ENCODE measurements at places on chromosomes 7 and 10.

GRCh38 chr7:37007268-37007667, 283.0 kb upstream of the AOAH start:
- DNase-seq = no peak

- no peak for DNase-seq
These were observed 30.2 kb upstream of the EZH2 start for GRCh38 chr7:148914208-148914777.

GRCh38 chr7:137682596-137682995, 164.2 kb downstream of the DGKI start:
- no peak for DNase-seq

GRCh38 chr10:27496137-27496536, 8.0 kb upstream of the RAB18 start:
- no peak for DNase-seq

DNA sequence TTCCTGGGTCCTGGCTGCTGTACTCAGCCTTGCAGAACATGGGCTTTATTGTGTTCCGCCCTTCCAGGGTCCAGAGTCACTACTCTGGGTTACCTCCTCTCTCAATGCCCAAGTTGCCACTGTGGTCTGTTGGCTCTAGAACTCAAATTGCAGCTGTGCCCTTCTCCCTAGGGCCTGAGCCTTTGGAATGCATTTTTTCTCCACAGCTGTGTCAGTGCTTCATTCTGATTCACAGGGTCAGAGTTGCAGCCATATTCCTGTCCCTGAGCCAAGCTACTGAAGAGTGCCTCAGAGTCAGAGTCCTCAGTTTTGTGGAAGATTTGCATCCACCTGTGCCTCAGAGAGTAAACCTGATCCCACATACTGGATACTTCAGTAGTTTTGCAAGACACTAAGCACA, 167.5 kb downstream of the ITGB1 start:
- no peak for DNase-seq

GRCh38 chr10:34254596-34254995, 560.5 kb downstream of the PARD3 start:
- DNase-seq = no peak

GRCh38 chr10:98264378-98265065, 3.5 kb downstream of the LOXL4 start:
- DNase-seq = no peak

DNA sequence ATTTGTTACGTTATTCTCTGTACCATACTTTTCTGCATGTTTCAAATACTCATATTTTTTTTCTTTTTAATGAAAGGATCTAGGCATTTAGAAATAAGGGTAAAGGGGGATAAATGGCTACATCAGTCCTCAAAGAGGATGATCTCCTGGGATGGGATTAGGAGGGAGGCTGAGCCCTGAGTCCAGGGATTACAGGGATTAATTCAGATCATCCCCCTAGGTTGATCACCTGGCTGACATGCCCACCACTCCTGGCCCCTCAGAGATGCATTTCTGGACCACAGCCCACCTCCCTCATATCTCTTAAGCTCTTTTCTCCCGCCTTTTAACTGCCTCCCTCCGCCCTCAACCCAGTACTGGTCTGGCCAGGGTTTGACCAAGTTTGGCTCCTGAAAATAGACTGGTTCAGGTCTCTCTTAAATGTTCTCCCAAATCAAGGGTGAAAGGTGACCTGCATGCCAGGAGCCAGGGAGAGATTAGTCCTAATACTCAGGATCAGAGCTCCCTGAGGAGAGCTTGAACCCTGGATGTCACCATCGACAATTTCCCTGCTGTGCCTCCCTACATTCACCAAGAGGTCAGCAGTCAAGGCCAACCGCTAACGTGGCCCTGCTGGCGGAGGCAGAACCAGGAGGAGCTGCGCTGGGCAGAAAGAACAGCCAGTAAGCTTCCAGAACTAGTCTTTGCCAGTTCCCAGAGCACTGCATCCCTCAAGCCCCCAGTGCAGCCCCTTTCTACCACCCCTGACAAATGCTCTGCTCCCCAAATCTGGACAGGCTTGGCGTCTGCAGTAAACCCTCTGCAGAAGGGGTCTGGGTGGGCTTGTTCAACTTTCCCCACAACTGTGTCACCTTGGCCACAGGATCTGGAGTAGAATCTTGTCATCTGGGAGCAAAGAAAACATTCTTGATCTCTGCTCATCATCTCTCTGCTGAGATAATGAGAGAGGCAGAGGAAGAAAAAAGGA, 3.0 kb upstream of the CCDC136 start:
- no peak for DNase-seq

DNA sequence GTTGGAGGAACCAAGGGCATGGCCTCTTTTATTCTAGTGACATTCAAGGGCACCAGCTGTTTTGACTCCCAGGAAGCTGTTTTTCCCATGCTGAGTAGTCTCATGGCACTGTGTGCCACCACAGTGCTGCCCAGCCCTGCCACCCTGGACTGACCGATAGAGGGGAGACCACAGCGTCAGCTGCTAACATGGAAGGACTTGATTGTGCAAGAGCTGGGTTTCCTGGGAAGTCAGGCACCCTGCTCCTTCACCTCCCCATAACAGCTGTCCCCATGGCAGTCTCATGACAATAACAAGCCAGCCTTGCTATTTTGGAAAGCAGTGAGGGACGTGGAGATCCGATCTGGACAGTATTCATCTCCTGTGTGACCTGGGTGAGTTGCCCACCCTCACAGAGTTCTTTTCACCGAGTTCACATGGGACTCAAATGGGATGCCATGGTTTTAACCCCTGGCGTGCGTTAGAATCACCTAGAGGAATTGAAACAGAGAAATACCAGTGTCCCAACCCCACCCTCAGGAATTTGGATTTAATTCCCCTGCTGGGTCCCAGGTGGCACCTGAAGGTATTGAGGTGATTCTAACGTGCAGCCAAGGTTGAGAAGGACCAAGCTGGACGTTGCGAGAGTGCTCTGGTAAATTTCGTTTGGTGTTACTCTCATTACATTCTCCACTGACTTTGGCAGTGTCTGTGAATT, 174.8 kb downstream of the CELF2 start:
- no peak for DNase-seq

DNA sequence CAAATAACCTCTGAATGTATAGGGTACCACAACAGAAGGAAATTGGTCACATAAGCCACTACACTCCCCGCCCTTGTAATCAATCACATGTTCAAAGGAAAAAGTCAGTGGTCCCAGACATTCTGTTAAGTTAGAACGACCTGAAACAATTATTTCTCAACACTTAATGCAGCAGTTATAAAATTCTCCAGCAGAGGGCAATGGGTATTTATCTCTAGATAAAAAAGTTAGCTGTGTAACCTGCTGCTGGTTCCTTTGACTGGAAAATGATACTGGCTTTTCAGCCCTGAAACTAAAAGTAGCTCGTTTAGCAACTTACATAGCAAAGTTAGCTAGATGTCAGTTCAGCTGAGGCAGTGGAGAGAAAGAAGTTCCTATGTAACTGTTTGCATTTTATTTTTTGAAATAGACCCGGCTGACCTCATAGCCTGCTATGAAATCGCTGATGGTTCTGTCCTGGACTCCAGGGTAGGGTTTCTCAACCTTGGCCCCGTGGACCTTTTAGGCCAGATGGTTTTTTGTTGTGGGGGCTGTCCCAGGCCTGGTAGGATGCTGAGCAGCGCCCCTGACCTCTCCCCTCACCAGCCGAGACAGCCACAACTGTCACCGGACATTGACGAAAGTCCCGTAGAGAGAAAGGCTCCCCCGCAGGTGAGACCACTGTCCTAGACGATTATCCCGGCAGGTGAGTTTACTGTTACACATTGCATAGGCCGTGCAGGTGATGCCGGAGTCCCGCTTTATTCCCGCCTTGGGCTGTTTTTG, 40.2 kb upstream of the PROSER2 start:
- no peak for DNase-seq

DNA sequence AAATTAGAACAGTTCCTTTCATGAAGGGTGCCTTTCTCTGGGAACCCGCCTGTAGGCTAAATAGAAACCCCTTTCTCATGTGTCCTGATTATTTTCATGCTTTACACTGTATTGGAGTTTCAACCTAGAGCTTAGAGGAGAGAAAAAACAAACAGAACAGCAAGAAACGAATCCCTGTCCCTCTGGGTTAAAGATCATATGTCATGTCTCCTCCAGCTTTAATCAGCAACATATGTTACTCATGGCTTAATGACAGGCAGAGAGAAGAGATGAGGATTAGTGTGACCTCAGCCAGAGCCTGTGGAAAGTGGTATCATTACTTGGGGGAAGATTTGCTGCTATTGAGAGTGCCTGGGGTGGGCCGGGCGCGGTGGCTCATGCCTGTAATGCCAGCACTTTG, 32.1 kb downstream of the CRCP start:
- no peak for DNase-seq

- DNase-seq = no peak
These were observed 673 bp downstream of the NDUFB8 start for GRCh38 chr10:100528921-100529474.

- no peak for DNase-seq
These were observed 578.3 kb downstream of the ETV1 start for GRCh38 chr7:13411151-13411550.

DNA sequence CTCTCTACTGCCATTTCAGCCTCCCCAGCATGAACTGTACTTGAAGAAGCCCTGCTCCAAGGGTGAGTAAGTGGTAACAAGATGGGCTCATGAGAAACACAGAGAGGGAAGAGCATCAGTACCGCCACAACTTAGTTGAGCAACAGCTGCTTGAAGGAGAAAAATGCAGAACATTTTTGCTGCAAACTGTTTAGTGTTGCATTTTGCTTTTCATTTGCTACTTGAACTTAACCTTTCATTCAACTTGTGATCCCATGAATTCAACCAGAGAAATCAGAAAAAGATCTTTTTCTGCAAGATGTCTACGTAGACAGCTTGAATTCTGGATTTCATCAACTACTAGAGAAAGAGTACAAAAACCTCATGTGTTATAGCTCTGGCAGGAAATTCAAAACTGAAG, 40.7 kb downstream of the ANK3 start:
- no peak for DNase-seq

- DNase-seq = no peak
These were observed 150.1 kb downstream of the SNX10 start for GRCh38 chr7:26441611-26442277.

DNA sequence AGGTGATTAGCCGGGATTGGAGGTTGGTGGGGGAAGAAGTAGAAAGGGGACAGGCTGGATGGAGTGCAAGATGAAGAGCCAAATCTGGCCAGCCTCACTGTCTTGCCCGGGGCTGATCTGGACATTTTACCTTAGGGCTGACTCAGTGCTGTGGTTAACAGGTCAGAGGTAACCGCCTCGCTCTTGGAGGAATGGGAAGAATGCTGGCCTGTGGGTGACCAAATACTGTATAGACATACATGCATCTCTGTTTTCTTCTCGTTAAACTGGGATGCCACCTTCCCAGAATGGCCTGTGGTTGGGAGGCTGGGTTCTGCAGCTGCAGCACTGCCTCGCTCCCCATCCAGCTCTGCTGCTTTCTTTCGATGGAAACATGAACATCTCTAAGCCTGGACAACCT, 120.0 kb downstream of the SEC23IP start:
- DNase-seq = no peak

DNA sequence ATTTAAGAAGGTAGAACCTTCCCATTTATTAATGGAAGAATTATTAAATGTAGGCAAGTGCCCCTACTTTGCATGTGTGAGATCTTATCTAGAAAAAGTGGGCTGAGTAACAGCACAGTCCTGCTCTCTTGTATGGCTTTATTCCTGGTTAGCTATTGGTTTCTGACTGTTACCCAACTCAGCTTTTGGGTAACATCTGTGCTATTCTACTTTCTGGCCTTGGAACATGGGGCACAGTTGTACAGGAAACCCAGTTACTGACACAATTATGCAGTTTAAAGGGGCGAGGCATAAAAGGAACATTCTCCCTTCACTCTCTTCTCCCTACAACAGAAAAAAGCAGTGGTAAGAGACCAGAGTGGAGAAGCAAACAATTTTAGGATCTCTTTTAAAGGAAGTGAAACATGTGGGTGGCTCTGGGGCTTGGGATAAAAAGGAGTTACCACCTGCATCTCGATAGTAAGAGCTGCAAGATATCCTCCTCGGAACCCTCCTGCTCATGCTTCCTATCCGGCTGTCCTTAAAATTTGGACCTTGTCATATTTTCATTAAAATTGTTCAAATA, 16.0 kb downstream of the NUDT5 start:
- no peak for DNase-seq

DNA sequence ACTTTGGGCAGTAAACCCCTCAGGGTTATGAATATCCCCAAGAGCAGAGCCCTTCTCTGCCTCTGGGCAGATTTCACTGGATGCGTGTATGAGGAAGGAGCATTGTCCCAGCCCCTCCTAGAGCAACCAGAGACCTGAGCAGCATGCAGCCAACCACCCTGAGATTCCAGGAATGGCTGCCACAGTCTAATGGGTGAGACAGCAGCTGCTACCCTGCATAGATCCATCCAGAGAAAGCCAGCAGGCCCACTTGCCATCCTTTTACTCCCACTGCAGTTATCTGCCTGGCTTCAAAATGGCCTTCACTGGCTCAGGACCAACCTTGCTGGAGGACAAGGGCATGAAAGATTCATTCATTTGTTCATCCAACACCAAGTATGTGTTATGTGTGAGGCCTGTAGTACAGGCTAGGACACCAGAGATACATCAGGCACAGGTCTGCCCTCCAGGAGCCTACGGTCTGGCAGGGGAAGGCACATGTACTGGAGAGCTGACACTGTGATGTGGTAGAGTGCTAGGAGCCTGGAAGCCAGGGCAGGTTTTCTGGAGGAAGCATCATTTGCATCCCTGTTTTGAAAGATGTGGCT, 26.2 kb upstream of the C10orf105 start:
- DNase-seq = no peak

- no peak for DNase-seq
These were observed 1.7 kb downstream of the ZNF511 start for GRCh38 chr10:133310399-133310755.

- DNase-seq = peak; percentile 50
These were observed 26.7 kb downstream of the MICALL2 start for GRCh38 chr7:1432411-1433082.

- no peak for DNase-seq
These were observed 491.4 kb downstream of the KIF20B start for GRCh38 chr10:90192825-90193224.

DNA sequence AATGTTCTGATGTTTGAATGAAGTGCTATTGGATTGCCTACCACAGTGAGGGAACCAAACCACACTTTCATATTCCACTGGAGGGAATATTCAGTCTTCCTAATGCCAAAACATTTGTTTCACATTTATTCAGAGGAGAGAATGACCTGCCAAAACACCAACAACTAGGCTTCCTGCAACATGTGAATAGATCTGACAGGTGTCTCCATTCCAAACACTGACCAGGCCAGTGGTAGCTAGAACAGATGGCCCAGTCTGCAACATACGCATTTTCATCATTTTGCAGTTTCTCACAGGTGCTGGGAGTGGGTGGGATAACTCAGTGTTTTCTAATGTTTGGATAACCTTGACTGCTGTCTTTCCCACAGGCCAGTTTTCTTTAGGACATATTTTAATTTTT, 110.0 kb downstream of the RELN start:
- no peak for DNase-seq

GRCh38 chr10:23046027-23046426, 49.4 kb upstream of the MSRB2 start:
- DNase-seq = no peak

GRCh38 chr10:116085323-116085722, 187.7 kb downstream of the GFRA1 start:
- DNase-seq = no peak

GRCh38 chr10:104232613-104233102, 494 bp upstream of the CFAP43 start:
- no peak for DNase-seq

GRCh38 chr10:103683851-103684250, 171.5 kb downstream of the SH3PXD2A start:
- no peak for DNase-seq

GRCh38 chr10:62462461-62462860, 88.3 kb downstream of the ZNF365 start:
- DNase-seq = no peak

Data from hypothalamus (tissue), 51 donors.